ENCODE measurements at places on chromosomes 2 and 18.

DNA sequence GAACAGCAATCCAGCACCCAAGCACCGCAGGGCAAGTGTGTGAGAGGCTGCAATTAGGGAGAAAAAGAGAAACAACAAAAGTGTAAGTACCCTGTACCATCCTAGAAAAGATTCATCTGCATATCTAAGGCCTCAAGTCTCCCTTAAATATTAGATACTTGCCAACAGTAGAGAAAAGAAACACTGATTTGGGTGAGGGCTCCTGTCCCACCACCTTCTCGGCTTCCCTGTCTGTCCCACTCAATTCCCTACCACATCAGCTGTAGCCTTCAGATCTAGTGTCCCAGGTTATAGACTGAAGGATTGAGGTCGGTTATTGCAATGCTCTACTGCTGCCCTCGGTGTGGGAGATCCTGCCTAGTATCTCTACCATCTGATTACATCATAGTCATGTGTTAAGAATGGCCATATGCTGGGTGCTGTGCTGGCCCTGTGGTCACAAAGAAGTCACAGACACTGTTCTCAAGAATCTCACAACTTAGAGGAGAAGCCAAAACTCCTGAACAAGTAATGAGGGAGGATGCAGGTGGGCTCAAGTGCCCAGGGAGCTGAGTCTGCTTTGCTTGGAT is 2.5 kb downstream of the RAX start:
- DNase-seq, result no peak

GRCh38 chr2:128451084-128452023 is 132.7 kb upstream of the HS6ST1 start:
- no peak for DNase-seq

GRCh38 chr2:6812857-6813530 is 52.7 kb downstream of the CMPK2 start:
- no peak for DNase-seq

GRCh38 chr2:6510532-6510931 is 355.2 kb downstream of the CMPK2 start:
- DNase-seq, result no peak

DNA sequence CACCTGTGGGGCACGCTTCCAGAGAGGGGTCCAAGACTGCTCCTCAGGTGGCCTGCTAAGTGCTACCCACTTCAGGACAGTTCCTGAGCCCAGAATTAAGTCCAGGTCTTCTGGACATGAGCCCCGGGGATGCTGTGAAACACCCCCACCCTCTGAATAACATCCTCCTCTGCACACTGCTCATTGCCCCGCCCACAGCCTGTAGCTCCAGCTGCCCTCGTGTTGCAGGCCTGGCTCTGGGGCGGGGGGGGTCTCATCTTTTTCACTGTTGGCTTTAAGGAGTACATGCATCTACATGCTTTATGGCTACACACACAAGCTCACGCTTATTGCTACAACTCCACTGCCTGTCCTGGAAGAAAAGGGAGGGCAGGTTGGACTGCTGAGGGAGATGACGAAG is 92.8 kb downstream of the PTGR3 start:
- DNase-seq, result no peak

Data from naive B cell (primary cell).